ENCODE measurements at places on chromosomes 12 and 14. TPM values are rescaled to one million over a fixed set of nuclear protein-coding genes. Genes with fewer than 3 reads are reported as not detected.

Gene TMCC3
- 15.7 TPM for total RNA-seq

Gene RAB15
- 22.6 TPM for total RNA-seq

Gene C12orf60
- 0.88 TPM for total RNA-seq

Gene MOK
- total RNA-seq, result 4.6 TPM

Gene GPHB5
- total RNA-seq, result not detected

Gene COX8C
- total RNA-seq, result not detected

Gene KIF26A
- 1.5 TPM for total RNA-seq

Gene CMTM5
- not detected for total RNA-seq

Gene TDRD9
- not detected for total RNA-seq

Gene P2RX2
- total RNA-seq, result 4.1 TPM

Gene MYF5
- not detected for total RNA-seq

Gene HCAR3
- total RNA-seq, result not detected

Gene SIX6
- not detected for total RNA-seq

Gene NKX2-1
- total RNA-seq, result not detected

Gene AMN
- 1,110 TPM for total RNA-seq

Gene HOXC12
- total RNA-seq, result not detected

Gene RNF212B
- total RNA-seq, result not detected

Gene DIO3
- total RNA-seq, result not detected

GRCh38 chr12:3045494-3045893 lies 31.7 kb upstream of the TSPAN9 start:
- DNase-seq, result no peak

- DNase-seq, result no peak
These were observed 70.6 kb downstream of the B4GALNT3 start for GRCh38 chr12:530308-530707.

- DNase-seq, result no peak
These were observed 40.5 kb downstream of the CRACR2A start for GRCh38 chr12:3712209-3712992.

- no peak for DNase-seq
These were observed 122.1 kb downstream of the STXBP6 start for GRCh38 chr14:24927809-24928208.

DNA sequence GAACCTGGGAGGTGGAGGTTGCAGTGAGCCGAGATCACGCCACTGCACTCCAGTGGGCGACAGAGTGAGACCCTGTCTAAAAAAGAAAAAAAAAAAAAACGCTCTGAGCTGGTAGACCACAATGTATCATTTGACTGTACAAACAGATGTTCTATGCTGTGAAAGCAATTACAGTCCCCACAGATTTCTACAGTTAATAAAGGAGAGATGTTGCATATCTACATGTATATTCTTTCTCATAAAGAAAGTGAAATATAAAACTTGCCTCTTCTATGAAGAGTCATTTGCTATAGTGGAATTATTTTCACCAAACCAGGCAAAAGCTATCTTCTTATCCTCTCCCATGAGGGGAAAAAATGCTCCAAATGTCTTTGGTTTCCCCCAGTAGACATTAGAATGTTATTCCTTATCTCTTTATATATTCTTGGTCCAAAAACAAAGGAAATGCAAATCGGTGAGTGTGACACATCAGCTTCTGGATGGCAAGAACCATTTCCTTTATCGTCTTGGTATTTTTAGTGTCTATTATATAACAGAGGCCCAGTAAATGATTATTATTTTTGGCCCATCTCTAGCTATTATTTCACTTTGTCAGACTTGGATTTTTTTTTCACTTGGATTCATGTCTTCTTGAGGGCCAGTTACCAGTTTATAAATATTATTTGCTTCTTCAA lies 230.4 kb downstream of the SSPN start:
- no peak for DNase-seq

- DNase-seq, result no peak
These were observed 446.4 kb upstream of the RGS6 start for GRCh38 chr14:71485833-71486232.

GRCh38 chr12:117593815-117594400 lies 232.5 kb upstream of the NOS1 start:
- DNase-seq, result no peak

- no peak for DNase-seq
These were observed 32.9 kb upstream of the IGF1 start for GRCh38 chr12:102513272-102513671.

DNA sequence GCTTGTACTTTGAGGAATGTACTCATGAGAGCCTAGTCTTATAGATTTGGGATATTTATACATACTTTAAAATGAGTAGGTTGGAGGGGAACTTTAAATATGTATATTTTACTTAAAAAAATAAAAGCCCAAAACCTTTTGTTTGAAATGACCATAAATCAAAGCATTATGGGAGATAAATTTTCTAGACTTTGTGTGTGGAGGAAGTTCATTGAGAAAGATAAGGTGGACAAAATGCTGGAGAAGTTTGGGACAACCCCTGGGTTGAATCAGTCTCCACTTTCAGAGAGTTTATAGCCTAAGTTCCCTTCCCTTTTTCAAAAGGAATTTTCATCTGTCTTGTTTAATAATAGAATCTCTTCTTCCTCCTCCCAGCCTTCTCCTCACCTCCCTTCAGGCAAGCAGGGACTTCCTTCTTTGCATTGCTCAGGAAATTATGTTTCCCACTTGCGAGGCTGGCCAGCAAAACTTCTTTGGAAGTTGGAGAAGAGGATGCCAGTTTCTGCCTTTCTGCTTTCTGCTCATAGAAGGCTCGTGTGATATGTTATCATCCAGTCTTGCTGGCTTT lies 54.2 kb downstream of the CHST11 start:
- DNase-seq, result no peak

DNA sequence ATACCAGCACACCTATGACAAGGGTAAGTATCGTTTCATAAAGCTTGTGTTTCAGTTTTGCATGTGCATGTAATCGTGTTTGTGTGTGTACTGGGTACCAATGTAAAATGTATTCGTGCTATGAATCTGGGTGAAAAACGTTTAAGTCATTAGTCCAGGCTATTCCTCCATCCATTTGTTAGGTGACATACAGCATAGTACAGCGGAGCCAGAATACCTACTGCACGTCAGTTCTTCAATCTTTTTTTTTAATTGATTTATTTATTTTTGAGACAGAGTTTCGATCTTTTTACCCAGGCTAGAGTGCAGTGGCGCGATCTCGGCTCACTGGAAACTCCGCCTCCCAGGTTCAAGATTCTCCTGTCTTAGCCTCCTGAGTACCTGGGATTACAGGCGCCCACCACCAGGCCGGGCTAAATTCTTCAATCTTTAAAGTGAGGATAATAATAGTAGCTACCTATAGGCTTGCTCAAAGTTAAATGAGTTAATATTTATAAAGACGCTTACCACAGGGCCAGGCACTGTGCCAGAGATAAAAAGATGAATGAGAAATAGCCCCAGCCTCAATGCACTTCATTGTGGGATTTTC lies 661 bp upstream of the RPS26 start:
- DNase-seq, result no peak

DNA sequence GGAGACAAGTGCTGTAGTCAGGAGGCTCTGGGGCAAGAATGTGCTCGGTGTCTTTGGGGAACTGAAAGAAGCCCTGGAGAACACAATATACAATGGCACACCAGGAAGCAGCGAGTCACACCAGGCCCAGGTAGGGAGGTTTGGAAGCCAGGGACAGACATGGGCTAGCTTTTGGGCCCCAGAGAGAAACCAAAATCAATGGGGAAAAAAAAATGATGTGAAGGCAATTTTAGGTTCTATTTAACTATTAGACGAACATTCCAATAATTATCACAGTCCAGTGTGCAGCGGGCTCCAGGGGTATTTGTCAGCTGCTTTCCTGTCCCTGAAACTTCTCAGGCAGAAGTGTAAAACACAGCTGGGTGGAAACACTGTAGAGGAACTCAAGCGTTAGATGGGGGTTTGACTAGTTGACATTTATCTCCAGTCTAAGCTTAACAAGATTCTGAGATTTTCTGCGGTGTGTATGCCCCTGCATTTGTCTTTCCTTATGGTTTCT lies 21.8 kb upstream of the EGLN3 start:
- no peak for DNase-seq

- no peak for DNase-seq
These were observed 216.5 kb downstream of the C12orf50 start for GRCh38 chr12:87812681-87813080.

- no peak for DNase-seq
These were observed 119.1 kb downstream of the PTPN11 start for GRCh38 chr12:112537710-112538396.

GRCh38 chr12:97260786-97261185 lies 201.8 kb upstream of the RMST start:
- DNase-seq, result no peak

GRCh38 chr14:62301911-62302310 lies 539.7 kb downstream of the SNAPC1 start:
- no peak for DNase-seq

- DNase-seq, result no peak
These were observed 189.1 kb downstream of the PIWIL1 start for GRCh38 chr12:130526813-130527212.

- DNase-seq, result no peak
These were observed 4.4 kb upstream of the CTDSP2 start for GRCh38 chr12:57850854-57851430.

DNA sequence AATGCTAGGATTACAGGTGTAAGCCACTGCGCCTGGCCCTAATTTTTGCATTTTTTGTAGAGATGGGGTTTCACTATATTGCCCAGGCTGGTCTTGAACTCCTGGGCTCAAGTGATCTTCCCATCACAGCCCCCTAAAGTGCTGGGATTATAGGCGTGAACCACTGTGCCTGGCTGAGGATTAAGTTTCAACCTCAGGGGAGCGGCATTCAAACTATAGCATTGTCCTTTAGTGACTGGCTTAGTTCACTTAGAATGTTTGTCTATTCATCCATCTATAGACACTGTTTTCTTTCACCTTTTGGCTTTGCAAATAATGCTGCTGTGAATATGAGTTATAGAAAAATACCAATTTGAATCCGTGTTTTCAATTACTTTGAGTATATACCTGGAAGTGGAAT lies 25.2 kb downstream of the PTPN11 start:
- no peak for DNase-seq

GRCh38 chr14:25837551-25837965 lies 760.3 kb downstream of the NOVA1 start:
- no peak for DNase-seq

All from Peyer's patch (tissue), 4 donors.